Esophagus squamous epithelium (tissue), 5 donors: ENCODE measurements at places on chromosomes 2 and 18.

GRCh38 chr2:222568865-222569264 lies 87.0 kb downstream of the FARSB start:
- no peak for DNase-seq

GRCh38 chr2:207515671-207516070 lies 14.1 kb upstream of the CREB1 start:
- no peak for DNase-seq

DNA sequence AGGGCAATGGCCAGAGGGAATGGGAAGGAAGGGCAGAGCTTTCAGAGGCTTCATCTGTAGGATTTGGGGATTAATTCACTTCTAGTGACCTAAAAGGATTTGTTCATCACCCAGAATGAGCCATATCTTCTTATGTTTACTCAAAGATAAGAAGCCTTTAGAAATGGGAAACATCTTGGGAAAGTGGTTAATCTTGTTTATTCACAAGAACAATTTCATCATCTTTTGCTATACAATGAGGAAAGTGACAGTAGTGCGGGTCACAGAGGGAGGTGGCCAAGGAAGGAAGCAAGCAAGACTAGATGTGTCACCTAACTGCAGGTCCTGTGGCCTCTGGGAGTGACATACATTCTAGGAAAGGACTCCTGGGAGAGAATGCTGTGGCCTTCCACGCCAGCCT lies 140.4 kb upstream of the ALPP start:
- DNase-seq: no peak

- DNase-seq: no peak
Measured at GRCh38 chr18:23421277-23421676, 31.8 kb upstream of the RIOK3 start.

DNA sequence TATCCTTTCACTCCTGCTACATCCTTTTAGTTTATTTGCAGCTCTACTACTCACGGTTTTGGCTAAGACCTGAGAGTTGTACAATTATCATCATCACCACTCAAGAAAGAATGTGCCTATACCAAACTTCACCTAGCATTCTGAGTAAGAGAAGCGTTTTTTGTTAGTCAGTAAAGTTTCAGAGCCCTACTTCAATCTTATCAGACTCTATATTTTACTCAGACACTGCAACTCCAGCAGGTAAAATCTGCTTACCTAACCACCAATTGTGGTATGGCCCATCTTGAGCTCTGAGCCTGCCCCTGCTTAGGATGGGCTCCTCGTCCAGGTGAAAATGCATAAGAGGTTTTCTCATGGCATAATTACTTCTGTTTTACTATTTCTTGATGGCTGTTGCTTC lies 37.1 kb downstream of the ICOS start:
- DNase-seq: no peak

DNA sequence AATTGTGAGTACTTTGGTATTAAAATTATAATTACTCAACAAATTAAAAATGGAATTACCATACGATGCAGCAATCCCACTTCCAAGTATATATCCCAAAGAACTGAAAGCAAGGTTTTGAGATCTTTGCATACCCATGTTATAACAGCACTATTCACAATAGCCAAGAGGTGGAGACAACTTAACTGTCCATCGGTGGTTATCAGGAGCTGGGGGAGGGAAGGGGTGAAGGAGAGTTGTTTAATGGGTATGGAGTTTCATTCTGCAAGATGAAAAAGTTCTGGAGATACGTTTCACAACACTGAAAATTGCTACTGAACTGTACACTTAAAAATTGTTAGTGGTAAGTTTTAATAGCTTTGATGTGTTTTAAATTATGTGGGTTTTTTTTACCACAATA lies 25.7 kb downstream of the RAB10 start:
- DNase-seq: no peak

GRCh38 chr2:31440764-31441163 lies 26.2 kb upstream of the XDH start:
- DNase-seq: no peak

- DNase-seq: no peak
Measured at GRCh38 chr2:23460228-23460627, 75.2 kb downstream of the KLHL29 start.

GRCh38 chr2:230052299-230052698 lies 16.4 kb downstream of the SLC16A14 start:
- no peak for DNase-seq
